ENCODE measurements at places on chromosomes 5 and 9. TPM values are rescaled to one million over a fixed set of nuclear protein-coding genes. Genes with fewer than 3 reads are reported as not detected.

DNA sequence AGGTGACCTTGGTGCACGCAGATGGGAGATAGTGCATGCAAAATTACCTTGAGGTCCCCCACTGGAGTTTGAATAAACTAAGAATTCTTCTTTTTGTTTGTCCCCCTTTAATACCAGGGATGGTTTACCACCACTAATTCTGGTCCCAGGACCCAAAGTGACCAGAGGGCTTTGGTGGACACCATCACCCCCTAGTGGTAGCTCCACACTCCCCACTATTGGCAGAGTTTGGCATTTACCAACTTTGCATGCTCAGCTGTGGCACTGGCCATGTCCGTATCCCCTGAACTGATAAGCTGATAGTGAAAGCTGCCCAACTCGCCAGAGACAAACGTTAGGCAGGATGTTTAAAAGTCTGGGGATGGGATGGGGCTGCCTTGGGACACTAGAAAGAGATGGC, 3.3 kb downstream of the ASTN2 start:
- no peak for DNase-seq

The FSTL4 gene
- not detected for total RNA-seq

The CTSV gene
- 0.17 TPM for total RNA-seq

The DBH gene
- total RNA-seq: 0.37 TPM

The MCC gene
- 47.3 TPM for total RNA-seq

DNA sequence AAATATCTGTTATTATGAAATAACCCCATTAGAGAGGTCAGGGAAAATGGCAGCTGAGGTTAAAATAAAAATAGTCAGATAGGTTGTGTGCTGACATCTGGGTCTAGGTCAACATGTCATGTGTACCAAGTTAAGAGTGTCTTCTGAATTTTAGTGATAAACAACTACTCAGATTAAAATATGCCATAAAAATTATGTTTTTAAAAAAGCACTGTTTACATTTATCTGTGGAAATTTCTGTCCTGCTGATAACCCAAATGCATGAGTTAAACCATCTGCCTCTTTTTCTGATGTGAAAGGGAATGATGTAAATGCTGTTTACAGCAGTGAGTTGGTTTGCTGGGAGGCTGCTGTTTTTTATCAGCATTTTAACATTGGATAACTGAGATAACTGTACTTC, 361.2 kb upstream of the TARS1 start:
- no peak for DNase-seq

The NEUROG1 gene
- total RNA-seq: not detected

- no peak for DNase-seq
Observed at GRCh38 chr5:113806250-113806649, 292.8 kb downstream of the YTHDC2 start.

DNA sequence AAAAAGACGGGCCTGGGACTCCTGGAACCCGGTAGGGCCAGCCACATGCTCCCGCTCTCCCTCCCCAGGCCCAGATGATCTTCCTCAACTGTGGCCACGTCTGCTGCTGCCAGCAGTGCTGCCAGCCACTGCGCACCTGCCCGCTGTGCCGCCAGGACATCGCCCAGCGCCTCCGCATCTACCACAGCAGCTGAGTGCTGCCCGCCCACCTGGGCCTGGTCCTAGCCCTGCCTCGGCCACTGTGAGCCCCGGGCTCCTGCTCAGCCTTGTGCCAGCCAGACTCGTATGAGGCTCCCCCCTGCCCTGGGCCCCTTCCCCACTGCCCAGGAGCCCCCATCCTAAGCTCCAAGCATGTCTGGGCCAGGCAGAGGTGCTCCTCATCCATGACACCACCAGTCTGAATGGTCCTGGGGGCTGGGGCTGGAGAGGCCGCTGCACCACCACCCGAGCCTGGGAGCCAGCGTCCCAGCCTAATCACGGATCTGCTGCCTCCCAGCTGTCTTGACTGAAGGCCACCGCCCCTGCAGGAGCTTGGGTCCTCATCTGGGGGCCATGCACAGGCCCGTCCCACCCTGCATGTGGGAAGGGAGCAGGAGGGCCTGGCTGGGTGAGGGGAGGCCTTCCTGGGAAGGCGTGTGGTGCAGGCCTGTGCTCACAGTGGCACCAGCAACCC, 51.5 kb downstream of the LRSAM1 start:
- DNase-seq: no peak

- no peak for DNase-seq
Observed at GRCh38 chr5:59599729-59600128, 293.8 kb downstream of the PDE4D start.

GRCh38 chr9:87798261-87798833, 72.4 kb downstream of the CTSL start:
- no peak for DNase-seq

The TMEM8B gene
- 5.4 TPM for total RNA-seq

GRCh38 chr9:111898331-111899096, 1.9 kb downstream of the UGCG start:
- no peak for DNase-seq

GRCh38 chr5:66306105-66306843, 162.2 kb downstream of the SREK1 start:
- no peak for DNase-seq

DNA sequence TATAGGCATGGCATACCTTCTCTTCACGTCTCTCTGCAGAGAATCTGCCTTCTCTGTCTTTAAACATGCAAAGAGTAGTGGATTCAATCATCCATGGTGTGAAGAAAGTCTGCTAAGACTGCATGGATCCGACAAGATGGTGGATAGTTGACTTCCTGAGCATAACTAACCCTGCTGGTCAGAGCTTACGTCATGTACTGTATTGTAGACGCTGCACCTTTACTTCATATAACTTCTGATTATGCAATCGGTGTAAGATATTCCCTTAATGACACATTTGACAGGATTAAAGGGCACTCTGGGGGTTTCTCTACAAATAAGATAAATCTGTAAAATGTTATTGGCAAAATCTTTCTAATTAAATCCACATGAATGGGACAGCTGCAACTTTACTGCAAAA, 240.3 kb upstream of the NREP start:
- DNase-seq: no peak

The FRMD3 gene
- total RNA-seq: 0.75 TPM

The MYOT gene
- total RNA-seq: 0.05 TPM

DNA sequence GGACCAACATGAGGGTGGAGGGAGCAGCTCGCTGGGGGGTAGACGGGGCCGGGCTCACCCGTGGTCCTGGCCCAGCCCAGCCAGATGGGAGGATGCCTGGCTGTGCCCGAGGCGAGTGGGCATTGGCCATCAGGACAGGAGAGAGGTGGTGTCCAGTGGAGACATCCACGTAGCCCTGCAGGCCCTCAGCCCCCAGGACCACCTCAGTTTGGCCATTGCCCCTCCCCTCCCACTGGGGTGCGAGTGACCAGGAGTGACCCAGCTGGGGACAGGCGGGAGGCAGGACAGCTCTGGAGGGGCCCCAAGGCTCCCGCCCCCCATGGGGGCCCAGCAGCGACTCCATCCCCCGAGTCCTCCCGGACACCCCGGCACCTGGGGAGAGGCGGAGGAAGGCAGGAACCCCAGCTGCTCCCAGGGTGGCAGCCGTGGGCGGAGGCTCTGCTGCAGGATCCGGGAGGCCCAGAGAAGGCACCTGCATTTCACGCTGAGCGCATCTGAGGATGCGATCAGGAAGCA, 8.3 kb downstream of the NOXA1 start:
- DNase-seq: no peak

- DNase-seq: no peak
Observed at GRCh38 chr5:15927710-15928380, 251.7 kb downstream of the MARCHF11 start.

DNA sequence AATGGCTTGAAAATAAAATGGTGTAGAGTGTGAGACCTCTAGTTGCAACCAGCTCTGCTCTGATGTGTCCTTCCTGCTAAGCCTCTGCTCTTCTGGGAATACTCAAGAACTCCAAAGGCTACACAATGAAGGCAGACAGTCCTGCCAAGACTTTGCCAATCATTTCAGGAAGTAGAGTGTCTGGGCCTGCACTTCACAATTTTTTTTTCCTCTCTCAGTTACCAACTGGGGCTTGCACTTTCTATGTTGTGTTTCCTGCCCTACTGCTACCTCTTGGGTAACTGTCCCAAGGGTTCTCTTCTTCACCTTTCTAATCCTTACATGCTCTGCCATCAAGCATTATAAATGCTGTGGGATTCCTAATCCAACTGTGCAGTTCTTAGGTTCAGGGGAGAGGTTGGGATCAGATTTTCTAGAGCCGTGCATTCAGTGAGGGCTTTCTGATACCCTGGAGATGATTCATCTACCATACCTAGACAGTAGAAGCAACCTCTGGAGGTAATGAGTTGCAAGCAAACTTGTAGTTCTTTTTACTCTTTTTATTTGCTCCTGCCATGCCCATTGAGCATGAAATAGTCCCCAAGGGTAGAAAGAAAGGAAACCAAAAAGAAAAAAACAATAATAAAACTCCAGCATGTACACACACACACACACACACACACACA, 365.9 kb downstream of the MLLT3 start:
- DNase-seq: no peak

- no peak for DNase-seq
Observed at GRCh38 chr5:139584137-139584536, 23.0 kb downstream of the UBE2D2 start.

The GPR150 gene
- total RNA-seq: 0.08 TPM

- no peak for DNase-seq
Observed at GRCh38 chr5:168370831-168371230, 79.4 kb downstream of the WWC1 start.

- peak; percentile 65 for DNase-seq
Observed at GRCh38 chr9:120877276-120878034, 467 bp upstream of the PHF19 start.

- no peak for DNase-seq
Observed at GRCh38 chr9:21966140-21966851, 27.9 kb downstream of the CDKN2A start.

The DMRTA1 gene
- 1.4 TPM for total RNA-seq

The PLK2 gene
- 34.9 TPM for total RNA-seq

DNA sequence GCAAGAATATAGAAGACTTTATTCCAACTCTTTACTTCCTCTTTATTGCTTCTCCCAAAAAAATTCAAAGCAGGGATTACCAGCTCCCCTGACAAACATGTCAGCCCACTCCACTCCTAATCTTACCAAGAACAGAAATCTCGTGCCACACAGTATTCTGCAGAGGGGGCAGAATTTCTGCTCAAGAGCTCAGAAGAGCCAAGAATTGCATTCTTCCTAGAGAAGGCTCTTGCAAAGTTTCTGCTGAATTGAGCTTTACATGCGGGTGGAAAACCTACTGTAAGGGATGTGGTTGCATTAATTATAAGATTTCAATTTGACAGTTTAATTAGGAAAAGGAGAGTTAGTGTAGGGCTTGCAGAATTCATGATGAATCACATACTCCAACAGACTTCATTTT, 428.5 kb downstream of the CETN3 start:
- DNase-seq: no peak

DNA sequence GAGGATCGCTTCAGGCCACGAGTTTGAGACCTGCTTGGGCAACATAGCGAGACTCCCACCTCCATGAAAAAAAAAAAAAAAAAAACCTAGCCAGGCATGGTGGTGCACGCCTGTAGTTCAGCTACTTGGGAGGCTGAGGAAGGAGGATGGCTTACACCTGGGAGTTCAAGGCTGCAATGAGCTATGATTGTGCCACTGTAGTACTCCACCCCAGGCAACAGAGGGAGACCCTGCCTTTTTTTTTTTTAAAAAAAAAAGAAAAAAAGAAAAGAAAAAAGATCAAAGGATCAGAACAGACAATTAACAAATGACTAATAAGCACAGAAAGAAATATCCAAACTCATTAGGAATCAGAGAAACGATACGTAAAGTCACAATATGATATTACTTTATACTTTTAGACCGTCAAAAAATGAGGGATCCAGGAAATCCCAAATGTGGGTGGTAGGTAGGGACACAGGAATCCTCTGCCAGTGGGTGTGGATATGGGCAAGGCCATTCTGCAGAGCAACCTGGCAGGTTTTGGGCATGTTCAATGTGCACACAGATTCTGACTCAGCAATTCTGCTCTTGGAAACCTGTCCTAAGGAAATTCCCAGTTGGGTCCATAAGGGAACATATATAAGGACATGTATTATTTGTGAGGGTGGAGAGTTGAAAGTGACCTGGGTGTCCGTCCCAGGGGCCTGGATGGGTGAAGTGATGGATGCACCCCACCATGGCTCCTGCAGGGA, 144.7 kb upstream of the TBC1D2 start:
- DNase-seq: no peak

DNA sequence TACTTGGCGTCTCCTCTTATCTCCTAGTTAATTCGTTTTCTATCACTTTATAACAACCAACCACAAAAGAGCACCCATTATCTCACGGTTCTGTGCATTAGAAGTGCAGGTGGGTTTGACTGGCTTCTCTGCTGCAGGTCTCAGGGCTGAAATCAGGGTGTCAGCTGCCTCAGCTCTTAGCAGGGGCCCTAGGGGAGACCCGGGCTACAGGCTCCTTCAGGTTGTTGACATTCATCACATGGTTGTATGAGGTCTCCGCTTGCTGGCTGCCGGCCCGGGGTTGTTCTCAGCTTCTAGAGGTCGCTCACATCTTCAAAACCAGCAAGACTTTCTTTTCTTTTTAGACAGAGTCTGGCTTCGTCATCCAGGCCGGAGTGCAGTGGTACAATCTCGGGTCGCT, 2.9 kb upstream of the ZMYND19 start:
- no peak for DNase-seq

The FST gene
- 5.6 TPM for total RNA-seq

DNA sequence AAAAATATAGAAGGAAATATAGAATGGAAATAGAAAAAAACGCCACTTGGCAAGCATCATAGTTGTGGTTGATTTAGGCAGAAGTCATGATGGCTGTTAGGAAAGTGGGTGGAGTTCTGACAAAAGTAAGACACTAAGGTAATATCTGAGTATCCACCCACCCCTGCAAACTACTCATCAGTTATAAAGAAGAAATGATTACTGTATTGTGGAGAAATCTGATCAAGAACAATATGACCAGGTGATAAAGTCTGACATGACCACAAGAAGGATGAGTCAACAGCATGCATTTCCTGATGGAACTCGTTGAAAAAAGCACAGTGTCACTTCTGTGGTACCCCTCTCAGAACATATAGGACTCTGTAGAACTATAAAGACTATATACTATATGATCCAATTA, 343.4 kb upstream of the PAPPA start:
- no peak for DNase-seq

The SOHLH1 gene
- not detected for total RNA-seq

The NUTM2G gene
- not detected for total RNA-seq

DNA sequence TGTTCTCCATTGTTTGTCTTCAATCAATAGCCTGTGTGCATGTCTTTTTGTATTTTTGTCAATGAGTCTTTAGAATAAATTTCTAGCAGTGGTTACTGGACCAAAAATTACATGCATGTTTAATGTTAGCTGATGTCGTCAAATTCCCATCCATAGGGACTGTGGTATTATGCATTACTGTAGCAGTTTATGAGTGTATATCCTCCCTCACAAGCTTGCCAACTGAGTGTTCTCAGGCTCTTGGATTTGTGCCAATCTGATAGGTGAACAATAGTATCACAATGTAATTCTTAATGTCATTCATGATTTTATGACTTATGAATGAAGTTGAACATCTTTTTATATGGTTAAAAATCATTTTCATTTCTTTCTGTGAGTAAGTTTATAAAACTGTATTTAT, 13.0 kb downstream of the SNX24 start:
- no peak for DNase-seq
